ENCODE measurements at places on chromosomes 12 and 14.
A peak's percentile ranks its signal among the peaks of the same experiment; 100 is the strongest.

DNA sequence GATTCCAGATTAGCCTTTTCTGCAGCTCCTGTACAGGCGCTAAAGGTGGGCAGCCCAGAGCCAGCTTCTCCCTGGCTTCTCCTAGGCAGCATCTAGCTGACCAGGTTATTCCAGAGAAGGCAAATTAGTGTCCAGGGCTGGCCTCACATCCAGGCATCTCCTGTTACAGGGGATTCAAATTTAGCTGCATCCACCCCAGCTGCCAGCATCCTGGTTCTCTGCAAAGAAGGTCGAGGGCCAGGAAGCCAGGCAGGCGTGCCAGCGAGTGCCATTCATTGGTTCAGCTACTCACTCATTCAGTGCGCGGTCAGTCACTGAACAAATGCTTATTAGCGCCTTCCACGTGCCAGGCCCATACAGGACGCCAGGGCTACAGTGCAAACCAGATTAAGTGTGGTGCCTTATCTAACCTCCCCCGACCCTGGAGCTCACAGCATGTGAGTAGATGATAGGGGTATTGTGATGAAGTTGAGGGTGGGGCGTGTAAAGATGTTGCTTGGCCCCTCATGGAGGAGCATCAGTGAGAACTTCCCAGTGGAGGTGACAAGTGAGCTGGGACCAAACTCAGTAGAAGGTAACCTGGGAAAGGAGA, 15.7 kb upstream of the FAM222A start:
- DNase-seq, result no peak

DNA sequence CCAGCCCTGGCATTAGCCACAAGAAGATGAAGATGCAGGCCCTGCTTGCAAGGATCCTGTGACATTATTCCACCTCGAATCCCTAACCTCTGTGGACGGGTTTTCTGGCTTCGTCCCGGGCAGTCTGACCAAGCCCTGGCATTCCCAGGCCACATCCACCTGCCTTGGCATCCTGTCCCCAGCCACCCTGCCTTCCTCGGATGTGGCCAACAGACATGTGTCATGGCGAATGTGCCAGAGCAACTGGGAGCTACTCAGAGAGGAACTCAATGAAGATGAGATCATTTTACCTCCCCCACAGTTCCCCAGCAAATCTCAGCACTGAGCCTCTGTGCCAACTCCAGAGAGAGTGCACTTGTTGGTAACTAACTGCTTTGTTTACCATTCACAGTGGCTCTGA, 33.5 kb upstream of the KCNA5 start:
- no peak for DNase-seq

GRCh38 chr12:8658346-8658745, 4.3 kb downstream of the MFAP5 start:
- DNase-seq, result no peak

DNA sequence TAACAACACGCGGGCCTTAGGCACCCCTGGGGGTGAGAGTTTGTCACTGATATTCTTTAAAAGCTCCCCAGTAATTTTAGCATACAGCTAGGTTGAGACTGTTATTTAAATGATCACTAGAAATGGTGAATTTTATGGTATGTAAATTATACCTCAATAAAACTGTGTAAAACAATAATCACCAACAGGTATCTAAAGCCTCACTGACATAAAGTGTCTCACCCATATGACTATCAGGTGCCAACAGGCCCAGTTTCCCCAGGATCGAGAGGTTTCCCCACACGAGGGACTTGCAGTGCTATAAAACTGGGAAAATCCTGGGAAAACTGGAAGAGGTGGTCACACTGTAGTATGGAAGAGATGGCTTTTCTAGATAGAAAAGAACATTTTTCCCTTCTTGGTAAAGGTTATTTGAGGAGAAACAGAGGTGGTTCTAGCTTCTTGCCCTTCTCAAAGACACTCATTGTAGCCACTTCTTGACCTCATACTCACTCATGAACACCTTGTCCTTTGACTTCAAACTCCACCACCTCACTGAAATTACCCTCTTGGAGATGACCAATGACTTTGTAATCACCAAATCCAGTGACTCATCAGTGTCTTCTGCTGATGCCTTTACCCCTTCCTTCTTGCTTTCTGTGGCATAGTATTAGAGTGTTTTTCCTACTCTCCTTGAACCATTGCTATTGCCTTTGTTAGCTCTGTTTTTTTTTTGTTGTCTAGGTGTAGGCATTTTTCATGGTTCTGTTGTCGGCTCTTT, 24.8 kb upstream of the NUBPL start:
- no peak for DNase-seq

GRCh38 chr12:74319886-74320285, 217.7 kb upstream of the ATXN7L3B start:
- DNase-seq, result no peak

DNA sequence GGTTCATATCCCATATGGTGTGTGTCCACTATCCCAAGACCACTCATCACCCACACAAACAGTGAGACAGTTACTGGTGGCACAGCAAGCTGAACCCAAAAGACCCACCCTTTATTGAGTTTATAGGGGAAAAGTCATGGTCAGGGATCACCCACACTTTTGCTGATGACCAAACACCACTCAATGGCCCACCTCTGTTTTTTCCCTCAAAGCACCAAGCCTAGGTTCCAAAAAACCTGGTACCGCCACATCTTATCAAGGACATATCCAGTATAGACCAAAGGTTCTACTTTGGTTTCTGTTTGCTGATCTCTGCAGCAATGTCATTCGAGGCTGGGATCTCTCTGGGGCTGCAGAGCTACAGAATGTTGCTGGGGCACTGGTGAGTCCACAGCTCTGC, 19.7 kb upstream of the OR6S1 start:
- DNase-seq, result no peak

- no peak for DNase-seq
Measured at GRCh38 chr14:36976571-36977023, 195.8 kb downstream of the SLC25A21 start.

DNA sequence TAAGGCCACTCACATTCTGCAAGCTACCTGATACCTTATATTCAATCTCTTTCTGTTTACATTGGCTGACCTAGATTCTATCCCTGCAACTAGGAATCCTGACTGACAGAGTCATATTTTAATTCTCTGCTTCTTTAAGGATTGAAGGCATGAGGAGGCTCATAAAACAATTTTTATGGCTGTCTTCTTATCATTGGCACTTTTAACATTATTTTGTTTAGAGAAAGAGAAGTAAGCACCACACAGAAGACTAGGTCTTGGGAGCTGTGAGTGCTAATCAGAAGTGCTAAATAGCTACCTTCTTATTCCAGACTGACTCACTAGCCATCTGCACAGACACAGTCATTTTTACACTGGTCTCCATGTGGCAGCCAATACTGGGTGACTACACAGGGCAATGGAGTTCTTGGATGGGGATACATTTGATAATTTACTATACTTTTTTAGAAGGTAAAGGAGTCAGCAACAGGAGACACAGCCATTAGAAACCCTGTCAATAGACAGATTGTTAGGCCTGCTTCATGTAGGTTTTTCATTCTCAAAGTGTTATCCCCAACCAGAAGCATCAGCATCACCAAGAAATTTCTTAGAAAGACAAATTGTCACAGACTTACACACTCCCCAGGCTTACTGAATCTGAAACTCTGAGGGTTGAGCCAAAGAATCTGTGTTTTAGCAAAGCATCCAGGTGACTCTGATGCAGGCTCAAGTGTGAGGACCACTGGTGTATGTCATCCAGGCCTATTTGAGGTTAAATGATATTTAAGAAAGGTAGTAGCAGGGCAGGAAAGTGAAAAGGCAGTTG, 214.1 kb downstream of the DUSP6 start:
- no peak for DNase-seq

GRCh38 chr14:36507847-36508417, 12.1 kb downstream of the NKX2-1 start:
- no peak for DNase-seq

- no peak for DNase-seq
Measured at GRCh38 chr14:97387252-97387874, 590.2 kb downstream of the VRK1 start.

GRCh38 chr12:109020146-109020795, 597 bp downstream of the SVOP start:
- no peak for DNase-seq

DNA sequence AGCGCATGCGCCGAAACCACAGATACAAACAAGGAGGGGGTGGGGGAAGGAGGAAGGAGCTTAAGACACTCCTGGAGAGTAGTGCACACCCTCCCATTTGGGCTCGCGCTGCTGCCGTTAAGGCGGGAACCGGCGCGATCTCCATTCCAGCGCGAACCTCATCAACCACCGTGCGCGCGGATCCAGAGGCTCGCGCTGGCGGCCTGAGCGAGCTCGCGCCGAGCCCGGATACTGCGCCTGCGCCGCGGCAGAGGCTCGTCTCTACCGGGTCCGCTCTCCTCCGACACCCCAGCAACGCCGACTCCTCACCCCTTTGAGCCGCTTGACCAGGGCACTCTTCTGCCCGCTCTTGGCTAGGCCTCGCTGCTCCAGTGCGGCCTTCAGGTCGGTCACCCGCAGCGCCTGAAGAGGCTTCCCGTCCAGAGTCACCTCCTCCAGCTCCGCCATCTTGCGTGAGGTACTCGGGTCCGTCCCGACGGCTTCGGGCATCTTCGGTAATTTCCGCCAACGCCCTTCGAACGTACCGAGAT, at the start of gene ACIN1:
TSS of gene ACIN1 (minus strand) at position 471 of the 530 bp plus-strand sequence. CDS start at position 447, 24 bp downstream.
- peak; percentile 94 for DNase-seq

- no peak for DNase-seq
Measured at GRCh38 chr14:101624536-101624935, 63.2 kb downstream of the DIO3 start.

DNA sequence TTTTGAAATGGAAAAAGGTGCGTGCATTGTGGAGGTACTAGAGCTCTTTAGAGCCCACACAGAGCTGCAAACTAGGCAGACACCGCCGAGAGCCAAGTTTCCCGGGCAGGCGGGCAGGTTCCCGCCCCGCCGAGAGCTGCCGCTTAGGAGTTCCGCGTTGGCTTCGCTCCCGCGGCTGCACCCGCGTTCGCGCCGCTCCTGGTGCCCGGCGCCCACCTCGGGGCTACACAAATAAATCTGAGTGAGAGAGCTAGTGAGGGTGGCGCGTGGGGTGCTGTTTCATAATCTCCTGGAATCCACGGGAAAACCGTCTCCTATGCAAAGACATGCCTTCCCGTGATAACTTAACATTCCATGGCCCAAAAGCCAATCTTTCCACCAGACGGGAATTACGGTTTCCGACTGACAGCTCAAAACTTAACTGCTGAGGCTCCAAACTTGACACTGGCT, 645 bp downstream of the KITLG start:
- DNase-seq, result peak; percentile 68

- DNase-seq, result no peak
Measured at GRCh38 chr14:56794557-56795283, 15.6 kb downstream of the OTX2 start.

DNA sequence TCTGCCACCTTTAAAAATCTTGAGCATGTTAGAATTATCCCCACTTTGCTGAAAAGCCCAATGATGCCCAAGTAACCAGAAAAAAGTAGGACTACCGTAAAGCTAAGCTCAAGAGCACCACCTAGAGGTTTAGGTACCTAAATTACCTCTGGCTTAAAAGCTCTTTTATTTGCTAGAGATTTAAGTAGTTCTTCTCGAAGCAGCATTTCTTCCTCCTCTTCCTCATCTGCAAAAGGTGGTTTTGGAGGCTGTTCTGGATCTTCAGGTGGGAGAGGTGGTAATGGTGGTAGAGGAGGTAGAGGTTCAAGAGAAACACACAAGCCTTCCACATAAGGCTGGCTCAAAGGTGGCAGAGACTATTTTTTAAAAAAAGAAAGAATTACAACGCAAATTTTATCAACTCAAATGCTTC, 26.9 kb downstream of the ZFC3H1 start:
- DNase-seq, result peak; percentile 75

- DNase-seq, result no peak
Measured at GRCh38 chr12:76539727-76540126, 19.8 kb downstream of the OSBPL8 start.

GRCh38 chr14:70422538-70422937, 5.6 kb upstream of the SYNJ2BP start:
- no peak for DNase-seq

DNA sequence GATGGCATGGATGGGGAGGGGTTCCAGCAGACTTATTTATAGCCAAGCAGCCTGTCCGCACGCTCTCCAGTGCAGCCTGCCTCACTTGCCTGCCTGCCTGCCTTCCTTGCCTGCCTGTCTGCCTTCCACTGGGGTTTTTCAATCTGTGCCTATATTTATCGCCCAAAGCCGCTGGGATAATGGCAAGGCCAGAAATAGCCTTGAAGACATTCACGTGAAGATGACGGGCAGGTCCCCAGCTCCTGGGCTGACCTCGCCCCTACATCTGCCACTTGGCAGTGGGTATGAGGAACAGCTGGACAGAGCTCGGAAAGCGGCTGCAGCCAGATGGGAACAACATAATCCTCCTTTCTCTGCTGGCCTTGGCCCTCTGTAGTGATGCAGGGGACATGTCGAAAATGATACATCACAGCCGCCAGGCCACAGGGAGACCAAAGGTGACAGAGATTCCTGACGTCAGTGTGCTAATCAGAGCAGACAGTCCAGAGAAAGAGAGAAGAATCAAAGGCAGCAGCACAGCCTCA, 53.3 kb downstream of the PITPNM2 start:
- no peak for DNase-seq

- DNase-seq, result peak; percentile 61
Measured at GRCh38 chr14:70641548-70642302, at the start of gene TTC9. Gene TTC9, plus strand, starts transcription at chr14:70641916. Its CDS starts 214 bp downstream, at chr14:70642130.

- DNase-seq, result peak; percentile 28
Measured at GRCh38 chr12:71846322-71846940, 6.9 kb downstream of the TBC1D15 start.

DNA sequence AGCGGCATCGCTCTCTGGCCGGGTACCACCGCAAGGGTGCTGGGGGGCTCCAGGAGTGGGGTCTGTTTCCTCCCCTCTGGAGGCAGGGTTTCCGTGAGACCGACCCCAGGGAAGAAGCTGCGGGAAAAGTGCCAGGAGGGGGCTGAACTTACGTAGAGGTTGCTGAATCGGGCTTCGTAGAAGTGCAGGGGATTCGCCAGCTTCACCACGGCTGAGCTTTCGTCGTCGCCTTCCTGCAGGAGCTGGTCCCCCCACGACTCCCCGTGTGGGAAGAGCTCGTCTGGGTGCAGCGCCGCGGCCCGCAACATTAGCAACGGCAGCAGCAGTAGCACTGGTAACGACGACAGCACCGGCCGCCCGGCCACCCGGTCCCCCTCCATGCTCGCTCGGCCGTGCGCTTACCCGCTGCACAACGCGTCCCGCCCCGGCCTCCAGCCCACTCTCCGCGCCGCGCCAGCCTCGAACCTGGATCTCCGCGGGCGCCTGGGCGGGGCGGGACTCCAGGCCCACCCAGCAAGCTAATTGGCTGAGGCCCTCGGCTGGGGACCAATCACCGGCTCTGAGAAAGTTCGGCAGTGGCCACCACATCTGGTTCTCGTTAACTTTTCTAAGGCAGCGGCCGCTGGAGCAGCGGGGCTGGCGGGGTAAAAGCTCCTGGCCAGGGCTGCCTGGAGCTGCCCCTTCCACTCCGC, at the start of gene NID2:
TSS of gene NID2 (minus strand) at position 445 of the 692 bp plus-strand sequence. CDS start at position 380, 65 bp downstream.
- DNase-seq, result peak; percentile 93

DNA sequence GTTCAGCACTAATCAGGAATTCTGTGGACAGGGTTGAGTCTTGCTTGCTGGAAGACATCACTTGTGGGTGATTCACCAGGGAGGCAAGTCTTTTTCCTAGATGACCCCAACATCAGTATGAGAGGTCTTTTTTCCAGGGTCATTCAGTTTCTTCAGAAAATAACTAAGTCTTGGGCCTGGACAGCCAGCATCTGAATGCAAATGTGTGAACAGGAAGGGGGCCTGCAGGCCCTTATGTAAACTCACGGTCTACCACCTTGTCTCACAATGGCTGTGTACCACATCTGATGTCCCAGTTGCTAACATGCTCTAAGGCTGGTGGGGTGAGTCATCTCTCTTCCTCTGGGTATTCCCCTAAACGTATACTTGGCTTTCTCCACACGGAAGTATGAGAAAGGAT, 79.2 kb downstream of the HECTD4 start:
- DNase-seq, result no peak
